Activated CD4-positive, alpha-beta T cell treated with anti-CD3 and anti-CD28 coated beads for 24 hours (primary cell): ENCODE measurements at places on chromosomes 2 and 18.

DNA sequence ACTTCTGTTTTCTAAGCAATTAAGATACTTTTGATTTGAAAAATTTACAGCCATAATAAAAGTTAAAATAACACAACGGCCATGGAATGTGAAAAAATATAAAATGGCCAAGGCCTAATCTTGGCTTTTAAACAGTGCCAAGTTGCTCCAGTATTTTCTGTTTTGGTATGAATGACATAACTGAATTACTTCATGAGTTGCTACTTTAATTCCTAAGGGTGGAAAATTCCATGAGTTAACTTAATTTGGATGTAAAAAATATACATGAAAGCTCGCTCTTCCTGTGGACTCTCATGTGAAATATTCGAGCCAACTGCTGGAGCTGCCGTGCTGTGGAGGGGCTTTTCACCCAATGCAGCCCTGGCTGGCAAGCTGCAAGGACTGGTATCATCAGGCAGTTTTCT lies 286.0 kb upstream of the CCDC68 start:
- DNase-seq, result no peak

- no peak for DNase-seq
These were observed 35.2 kb downstream of the CNGA3 start for GRCh38 chr2:98381494-98381893.

- no peak for DNase-seq
These were observed 33.1 kb upstream of the PDIA6 start for GRCh38 chr2:10845640-10846039.

- no peak for DNase-seq
These were observed 69.8 kb upstream of the PDE1A start for GRCh38 chr2:182496596-182496995.

DNA sequence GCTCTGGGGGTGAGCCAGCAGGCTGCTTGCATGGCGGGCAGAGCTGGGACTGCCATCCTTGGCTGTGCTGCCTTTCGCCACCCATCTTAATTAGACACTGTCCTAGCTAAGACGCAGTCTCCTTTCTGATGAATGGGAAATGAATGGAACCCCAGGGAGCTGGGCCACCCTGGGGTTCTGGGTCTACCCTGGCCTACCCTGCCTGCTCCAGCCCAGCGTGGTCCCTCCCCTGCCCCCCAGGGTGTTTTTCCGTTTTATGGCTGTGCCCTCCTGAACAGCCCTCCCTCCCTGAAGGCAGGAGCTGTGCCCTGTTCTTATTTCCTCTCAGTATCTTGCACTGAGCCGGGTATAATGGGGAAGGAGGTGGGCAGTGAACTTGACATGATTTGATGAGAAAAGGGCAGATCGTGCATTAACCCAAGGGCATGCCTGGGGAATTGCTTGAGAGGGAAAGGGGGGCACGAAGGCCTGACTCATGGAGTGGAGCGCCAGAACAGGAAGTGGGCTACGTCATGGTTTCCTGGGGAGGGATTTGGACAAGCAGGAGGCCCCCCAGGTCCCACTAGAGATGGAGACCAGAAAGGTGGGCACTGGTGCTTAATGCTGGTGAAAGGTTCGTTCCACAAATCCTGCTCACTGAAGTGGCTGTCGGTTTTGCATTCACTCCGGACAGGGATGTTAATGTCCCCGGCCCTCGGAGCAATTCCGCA lies 165.0 kb downstream of the KLHL29 start:
- DNase-seq, result no peak

- DNase-seq, result no peak
These were observed 53.8 kb downstream of the AQP12A start for GRCh38 chr2:240745456-240745855.
